IPS DF 19.7 (cell line): ENCODE measurements at places on chromosomes 6 and 20.

DNA sequence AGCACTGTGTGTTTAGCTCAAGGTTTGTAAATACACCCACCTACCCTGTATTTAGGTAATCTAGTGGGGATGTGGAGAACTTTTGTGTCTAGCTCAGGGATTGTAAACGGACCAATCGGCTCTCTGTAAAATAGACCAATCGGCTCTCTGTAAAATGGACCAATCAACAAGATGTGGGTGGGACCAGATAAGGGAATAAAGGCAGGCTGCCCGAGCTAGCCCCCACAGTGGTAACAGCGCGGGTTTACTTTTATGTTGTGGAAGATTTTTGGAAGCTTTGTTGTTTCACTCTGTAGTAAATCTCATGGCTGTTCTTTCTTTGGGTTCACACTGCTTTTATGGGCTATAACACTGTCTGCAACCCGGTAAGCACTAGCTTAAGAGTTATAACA, 32.1 kb upstream of the RANBP9 start:
- DNase-seq: no peak

GRCh38 chr6:142374965-142375733, 73.3 kb downstream of the ADGRG6 start:
- no peak for DNase-seq

GRCh38 chr20:63477061-63477616, 4.7 kb upstream of the KCNQ2 start:
- DNase-seq: no peak

- no peak for DNase-seq
Observed at GRCh38 chr6:74953708-74954107, 252.1 kb downstream of the COL12A1 start.

- DNase-seq: no peak
Observed at GRCh38 chr6:156933201-156934068, 156.3 kb downstream of the ARID1B start.

DNA sequence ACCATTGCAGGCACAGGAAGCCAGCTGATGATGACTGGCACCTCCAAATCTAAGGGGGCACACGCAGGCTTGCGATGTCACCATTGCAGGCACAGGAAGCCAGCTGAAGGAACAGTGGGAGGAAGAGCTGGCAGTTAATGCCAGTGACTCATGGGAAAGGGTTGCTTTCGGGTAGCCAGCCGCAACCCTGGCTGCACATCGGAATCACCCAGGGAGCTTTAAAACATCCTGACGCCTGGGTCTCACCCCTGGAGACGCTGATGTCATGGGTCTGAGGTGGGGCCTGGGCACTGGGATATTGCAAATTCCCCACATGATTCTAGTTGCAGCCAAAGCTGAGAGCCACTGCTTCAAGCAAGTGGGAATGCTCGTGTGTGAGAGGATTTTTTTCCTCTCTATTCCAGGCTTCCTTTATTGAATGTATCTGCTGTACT, 16.1 kb upstream of the CCN6 start:
- DNase-seq: no peak

DNA sequence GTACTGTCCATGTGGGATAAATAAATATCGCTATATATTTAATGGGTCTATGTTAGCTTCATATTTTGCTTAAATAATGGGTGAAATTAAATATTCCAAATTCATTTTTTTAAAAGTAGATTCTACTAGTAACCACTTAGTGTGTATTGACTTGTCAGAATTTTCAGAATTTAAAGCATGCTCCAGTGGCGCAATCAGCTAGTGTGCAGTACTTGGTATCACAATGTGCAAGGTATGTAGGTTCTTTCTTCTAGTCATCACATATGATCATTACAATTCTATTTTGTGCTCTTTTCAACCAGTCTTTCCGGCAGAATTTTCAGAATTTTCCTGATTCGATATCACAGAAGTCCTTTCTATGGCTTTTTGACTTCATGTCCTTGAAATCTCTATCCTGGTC, 32.6 kb downstream of the PDE7B start:
- DNase-seq: no peak

- no peak for DNase-seq
Observed at GRCh38 chr20:4064144-4064909, 49.0 kb upstream of the RNF24 start.

DNA sequence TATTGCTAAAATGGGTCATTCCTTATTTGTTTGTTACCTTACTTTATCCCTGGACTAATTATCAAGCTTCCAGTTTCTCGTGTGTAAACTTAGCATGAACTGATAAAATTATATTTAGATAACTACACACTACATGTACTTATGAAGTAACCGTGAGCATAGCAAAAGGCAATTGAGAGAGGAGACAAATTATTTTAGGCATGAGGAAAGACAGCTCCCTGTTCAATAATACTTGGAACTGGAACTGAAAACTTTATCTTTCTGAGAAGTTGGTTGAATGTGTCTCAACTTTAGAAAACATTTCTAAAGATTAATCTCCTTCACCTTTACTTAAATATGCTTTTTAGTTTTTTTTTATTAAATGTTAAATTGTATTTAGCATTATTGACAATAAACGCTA, 11.4 kb downstream of the CRISP3 start:
- DNase-seq: no peak
